ENCODE measurements at places on chromosomes 1 and 21.
A peak's percentile ranks its signal among the peaks of the same experiment; 100 is the strongest.

- no peak for DNase-seq
These were observed 106.6 kb downstream of the ACTL8 start for GRCh38 chr1:17861685-17862084.

DNA sequence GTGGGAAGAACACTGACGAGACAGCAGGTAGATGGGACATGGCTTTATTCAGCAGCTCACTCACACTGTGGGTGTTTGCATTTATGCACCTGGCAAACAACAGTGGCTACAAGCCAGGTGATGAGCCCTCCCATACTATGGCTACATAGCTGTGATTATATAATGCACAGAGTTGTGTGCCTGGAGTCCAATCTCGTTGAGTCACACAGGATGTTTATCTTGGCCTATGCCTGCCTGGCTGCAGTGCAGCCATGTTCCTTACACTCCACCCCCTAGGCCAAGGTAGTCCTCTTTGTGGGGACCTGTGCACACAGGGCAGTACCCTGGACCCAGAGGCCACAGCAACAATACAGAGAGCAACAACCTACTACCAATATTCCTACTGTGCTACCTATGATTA lies 1643.8 kb downstream of the MRPL39 start:
- no peak for DNase-seq

DNA sequence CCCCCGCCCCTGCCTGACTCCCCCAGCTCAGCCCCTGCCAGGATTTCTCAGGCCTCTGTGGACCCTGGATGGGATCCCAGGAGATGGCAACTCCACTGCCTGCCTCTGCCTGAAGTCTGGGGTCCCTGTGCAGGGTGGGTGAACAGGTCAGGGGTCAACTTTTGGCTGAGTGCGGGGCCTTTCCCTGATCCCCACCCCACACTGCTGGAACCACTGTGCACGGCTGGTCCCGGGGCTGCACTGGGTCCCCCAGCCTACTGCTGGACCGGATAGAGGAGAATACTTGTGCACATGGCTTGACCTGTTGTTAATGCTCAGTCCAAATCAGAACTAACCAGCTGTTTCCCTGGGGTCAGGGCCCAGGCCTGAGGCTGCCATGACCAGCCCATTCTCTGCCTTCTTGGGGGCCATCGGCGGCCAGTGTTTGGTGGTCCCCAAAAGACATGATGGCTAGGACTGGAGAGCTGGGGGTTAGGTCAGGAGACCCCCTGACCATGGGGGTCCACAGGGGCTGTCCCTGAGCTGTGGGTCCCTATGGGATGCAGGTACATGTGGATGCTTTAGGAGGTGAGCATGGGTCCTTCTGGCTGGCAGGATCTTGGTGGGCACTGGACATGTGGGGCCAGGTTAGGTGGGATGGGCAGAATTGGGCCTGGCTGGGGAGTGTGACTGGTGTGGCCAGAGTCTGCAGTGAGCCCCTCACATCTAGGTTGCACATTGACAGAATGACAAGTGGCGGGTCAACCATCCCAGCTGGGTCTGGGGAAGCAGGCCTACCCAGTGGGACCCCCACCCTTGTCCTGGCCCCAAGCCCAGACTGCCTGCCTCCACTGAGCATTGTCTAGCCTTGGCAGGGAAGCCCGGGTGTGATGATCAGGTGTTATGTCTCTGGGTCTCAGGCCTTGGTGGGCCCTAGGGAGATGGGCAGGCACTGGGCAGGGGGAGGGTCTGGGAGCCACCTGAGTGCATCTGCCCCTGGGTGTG lies 19.0 kb upstream of the ZNF678 start:
- DNase-seq = no peak

- DNase-seq = peak; percentile 67
These were observed 18.6 kb downstream of the KCNQ4 start for GRCh38 chr1:40802078-40802741.

- DNase-seq = peak; percentile 84
These were observed at the start of gene TSEN15 for GRCh38 chr1:184051485-184052193. Gene TSEN15, plus strand, starts transcription at chr1:184051730. Its CDS starts 26 bp downstream, at chr1:184051756.

GRCh38 chr21:37873655-37874054 lies 42.6 kb downstream of the KCNJ6 start:
- DNase-seq = no peak
